ENCODE measurements at places on chromosomes 11 and 22.

DNA sequence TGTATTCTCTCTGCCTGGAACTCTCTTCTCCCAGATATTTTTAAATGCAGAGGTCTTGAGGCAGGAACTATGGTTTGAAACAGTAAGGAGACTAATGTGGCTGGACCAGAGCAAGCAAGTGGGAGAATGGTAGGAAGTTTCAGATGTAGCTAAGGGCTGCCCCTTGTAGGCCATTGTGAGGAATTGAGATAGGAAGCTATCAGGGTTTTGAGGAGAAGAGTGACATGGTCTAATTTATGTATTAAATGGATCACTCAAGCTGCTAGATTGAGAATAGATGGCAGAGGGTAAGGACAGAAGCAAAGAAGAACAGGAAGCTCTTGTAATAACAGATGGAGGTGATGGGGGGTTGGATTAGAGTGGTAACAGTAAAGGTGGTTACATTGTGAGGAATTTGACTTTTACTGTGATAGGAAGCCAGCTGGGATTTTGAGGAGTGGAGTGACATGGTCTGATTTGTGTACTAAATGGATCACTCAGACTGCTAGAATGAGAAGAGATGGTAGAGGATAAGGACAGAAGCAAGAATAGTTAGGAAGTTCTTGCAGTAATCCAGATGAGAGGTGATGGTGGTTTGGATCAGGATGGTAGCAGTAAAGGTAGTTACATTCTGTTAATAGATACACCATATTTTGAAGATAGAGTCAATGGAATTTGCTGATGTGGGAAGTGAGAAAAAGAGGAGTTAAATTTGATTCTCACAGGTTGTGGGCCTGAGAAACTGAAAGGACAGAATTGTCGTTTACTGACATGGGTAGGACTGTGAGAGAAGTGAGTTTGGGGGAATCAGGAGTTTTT, 63.0 kb downstream of the HIPK3 start:
- DNase-seq: no peak

GRCh38 chr11:44043157-44043556, 4.6 kb upstream of the ACCSL start:
- no peak for DNase-seq

DNA sequence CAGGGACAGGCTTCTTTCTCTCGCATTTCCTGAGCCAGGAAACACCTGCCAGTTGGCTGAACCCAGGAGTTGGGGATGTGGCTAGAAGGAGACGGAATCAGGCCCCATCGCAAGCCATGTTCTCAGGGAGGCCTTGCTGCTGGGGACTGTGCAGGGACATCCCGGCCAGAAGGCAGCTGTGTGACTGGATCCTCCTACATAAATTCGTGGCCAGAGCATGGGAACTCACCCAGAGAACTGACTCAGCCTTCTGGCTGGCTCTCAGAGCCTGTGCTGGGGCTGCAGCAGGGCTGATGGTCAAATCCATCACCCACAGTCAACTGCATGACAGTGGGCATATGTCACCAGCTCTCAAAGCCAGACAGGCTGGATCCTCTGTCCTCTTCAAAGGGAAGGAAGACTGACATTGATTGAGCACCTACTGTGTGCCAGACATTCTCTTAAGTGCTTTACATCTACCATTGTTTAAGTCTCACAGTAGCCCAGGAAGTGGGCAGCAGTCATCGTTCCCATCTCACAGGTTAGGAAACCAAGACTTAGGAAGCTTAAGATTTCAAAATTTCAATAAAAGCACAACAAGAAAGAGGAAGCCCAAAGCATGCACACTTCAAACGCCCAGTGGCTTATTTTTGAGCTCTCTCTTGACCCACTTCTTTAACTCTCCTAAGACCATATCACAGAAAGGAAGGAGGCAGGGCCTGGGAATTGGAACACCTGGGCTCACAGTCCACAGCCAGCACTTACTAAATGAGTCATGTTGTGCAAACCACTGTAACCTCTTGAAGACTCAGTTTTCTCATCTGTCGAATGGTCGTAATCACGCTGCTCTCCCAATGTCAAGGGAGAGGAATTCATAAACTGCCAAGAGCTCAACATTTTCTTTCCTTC, 30.9 kb upstream of the CACNG2 start:
- DNase-seq: no peak

DNA sequence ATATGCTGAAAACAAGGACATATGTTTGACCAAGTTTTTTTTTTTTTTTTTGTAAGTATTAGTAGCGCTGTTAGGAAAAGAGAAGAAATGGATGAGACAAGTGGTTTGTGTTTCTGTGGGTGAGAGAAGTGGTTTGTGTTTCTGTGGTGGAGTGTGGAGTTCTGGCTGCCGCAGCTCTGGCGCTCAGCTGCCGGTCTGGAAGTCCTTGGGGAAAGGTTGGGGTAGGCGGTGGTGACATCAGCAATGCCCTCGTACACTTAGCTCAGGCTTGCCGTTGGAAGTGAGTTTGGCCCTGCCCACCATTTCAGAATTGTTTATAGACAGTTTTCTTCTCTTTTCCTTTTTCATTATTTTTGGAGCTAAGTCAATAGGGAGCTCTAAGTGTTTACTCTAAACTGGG, 116.6 kb downstream of the TBC1D22A start:
- DNase-seq: no peak

GRCh38 chr11:88810420-88811097, 255.2 kb downstream of the GRM5 start:
- DNase-seq: no peak

DNA sequence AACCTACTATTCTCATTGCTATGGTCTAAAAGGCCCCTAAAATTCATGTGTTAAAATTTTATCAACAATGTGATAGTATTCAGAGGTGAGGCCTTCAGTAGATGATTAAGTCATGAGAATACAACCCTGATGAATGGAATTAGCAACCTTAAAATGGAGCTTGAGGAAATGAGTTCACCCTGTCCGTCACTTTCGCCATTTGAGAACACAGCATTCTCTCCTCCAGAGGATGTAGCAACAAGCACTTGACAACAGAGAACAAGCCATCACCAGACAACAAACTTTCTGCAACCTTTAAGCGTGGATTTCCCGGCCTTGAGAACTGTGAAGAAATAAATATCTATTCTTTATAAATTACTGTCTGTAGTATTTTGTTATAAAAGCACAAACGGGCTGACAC, 197.0 kb downstream of the SBF2 start:
- no peak for DNase-seq

- no peak for DNase-seq
Measured at GRCh38 chr11:1839204-1839923, 583 bp downstream of the TNNI2 start.

DNA sequence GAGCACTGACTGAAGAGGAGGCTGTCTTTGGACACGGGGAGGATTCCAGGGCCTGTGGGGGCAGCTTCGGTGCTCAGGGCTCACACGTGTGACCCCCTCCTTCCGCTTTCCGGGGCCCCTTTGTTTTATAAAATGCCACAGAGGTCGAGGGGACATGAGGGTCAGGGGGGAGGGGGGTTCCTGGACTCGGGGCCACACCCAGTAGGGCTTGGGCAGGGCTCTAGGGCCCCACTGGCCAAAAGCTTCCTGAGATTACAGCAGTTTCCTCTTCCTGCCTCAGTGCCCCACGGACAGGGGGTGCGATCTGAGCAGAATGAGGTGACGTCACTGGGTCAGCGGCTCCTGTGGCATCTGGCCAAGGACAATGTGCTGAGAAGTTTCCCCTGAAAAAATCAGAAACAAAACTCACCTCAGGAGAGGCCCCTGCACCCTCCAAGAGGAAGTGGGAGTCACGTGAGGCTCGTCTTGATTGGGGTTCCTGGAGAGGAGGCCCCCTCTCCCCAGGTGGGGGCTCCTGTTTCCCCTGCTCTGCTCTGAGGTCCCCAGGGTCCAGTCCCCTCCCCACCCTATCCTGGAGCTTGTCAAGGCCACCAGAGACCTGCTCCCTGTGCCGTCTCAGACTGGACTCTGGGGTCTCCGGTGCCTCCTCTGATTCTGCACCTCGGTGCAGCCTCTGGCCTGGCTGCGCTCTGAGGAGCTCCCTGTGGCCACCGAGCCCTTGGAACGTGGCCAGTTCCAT, 6.4 kb upstream of the IFITM3 start:
- DNase-seq: no peak

DNA sequence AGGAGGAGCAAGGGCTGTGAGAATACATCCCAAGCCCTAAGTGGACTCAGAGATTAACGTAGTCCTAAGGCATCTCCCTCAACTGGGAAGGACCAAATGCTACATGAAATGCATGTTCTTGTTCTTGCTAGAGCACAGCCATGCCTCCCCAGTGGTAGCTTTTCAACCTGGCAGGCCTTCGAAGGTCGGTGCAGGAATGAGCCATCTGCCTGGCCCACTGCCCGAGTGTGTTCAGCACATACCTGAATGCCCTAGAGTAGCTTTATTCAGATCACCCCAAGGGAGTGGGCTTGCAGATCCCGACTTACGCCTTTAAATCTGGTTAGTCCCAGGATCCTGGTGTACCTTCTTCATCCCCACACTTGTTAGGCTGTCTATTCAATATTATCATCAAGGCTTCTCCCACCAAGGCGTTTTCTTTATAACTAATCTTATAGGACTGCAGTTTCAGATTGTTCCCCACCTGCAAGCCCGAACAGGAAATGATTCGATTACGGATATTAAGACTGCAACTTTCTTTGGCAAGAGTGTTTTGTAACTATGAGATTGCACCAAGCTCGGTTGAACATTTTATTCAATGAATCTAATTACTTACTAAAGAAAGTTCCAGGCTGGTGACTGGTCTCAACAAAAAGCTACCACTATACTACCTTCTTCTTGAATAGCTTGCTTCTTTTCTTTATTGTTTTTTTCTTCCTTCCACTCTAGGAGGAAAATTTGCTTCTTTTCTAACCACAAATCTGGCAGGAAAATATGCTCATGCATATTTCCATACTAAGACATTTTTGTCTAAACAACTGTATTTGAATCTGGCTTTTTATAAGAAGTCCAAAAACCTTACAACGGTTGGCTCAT, 115.6 kb downstream of the SGSM3 start:
- no peak for DNase-seq

DNA sequence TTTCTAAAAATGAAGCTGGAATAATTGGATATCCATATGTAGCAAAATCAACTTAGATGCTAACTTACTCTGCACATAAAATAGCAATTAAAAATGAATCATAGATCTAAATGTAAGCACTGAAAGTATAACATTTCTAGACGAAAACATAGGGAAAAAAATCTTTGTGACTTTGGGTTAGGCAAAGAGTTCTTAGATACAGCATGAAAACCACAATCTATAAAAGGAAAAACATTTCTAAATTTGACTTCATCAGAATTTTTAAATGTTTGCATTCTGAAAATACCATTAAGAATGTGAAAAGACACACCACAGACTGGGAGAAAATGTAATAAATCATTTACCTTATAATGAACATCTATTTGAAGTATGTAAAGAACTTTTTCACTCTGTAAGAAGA, 128.8 kb downstream of the APIP start:
- DNase-seq: no peak

DNA sequence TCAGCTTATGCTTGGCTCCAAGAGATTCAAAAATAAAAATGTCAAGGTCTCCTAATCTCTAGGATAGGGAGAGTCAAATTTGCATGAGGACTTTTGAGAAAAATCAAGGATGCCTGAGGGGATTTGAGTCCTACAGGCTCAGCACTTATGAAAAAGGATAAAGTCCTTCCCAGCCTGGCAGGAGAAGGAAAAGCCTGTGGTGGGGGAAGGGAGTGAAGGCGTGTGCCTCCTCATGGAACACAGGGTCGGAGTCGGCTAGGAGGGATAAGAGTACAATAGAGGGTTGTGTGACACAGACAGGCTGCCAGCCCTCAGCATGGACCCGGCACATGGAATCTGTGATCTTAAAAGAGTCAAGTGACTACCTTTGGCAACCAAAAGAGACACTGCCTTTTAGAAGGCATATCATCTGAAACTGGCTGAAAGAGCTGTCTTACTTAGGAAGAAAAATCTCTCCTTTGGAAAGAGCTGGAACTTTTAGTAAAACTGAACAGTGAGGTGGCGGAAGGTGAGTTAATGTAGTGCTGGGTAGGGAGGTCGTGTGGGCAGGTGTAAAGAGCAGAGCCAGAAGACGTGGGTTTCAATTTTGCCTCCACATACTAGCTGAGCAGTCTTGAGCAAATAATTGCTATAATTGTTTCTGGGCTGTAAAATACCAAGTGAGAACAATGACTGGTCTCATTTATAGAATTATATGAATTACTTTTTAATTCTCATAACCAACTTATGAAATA, 58.8 kb upstream of the RDX start:
- DNase-seq: peak; percentile 19

- DNase-seq: no peak
Measured at GRCh38 chr22:43511276-43511910, 99.6 kb downstream of the MPPED1 start.

DNA sequence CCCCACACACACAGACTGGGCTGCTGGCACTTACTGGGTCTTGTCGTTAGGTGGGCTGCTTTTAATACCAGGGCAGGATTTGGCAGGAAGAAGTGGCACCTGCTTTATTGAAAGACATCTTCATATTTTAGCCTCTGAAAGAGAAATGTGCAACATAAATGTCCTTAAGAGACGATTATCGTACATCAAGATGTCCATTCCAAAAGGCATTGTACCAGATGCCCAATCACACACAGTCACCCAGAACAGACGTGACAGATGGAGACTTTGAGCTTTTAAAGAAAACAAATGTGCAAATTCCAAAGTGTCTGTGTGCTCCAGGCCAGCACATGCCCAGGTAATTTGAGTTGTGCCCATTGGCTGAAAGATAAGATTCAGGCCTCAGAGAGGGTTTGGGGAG, 155.7 kb downstream of the RRAS2 start:
- no peak for DNase-seq

- DNase-seq: no peak
Measured at GRCh38 chr11:66974724-66975404, at the start of gene C11orf86. Gene C11orf86, plus strand, starts transcription at chr11:66975304. Its CDS starts 59 bp downstream, at chr11:66975363.

- no peak for DNase-seq
Measured at GRCh38 chr22:24752088-24752623, 22.4 kb downstream of the PIWIL3 start.

DNA sequence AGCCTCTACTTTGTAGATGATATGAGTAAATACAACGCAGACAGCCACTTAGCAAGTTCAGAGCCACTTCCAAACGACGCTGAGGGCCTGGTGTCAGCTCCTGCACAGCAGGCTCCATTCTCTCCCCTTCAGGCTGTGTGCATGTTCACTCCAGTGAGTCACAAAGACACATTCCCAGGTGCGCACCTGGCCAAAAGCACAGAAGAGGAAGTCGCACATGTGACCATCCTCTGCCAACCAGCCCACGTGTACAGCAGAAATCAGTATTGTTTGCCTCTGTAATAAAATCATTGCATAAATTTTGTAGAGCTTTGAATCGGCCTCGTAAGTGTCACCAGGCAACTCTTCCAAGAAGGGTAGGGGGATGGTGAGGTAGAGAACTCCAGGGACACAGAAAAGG, 19.5 kb upstream of the TPH1 start:
- DNase-seq: no peak

- DNase-seq: no peak
Measured at GRCh38 chr11:81892770-81893635, 840.7 kb downstream of the FAM181B start.

All from HEK293T (cell line).